ENCODE measurements at places on chromosomes 7 and 10.

DNA sequence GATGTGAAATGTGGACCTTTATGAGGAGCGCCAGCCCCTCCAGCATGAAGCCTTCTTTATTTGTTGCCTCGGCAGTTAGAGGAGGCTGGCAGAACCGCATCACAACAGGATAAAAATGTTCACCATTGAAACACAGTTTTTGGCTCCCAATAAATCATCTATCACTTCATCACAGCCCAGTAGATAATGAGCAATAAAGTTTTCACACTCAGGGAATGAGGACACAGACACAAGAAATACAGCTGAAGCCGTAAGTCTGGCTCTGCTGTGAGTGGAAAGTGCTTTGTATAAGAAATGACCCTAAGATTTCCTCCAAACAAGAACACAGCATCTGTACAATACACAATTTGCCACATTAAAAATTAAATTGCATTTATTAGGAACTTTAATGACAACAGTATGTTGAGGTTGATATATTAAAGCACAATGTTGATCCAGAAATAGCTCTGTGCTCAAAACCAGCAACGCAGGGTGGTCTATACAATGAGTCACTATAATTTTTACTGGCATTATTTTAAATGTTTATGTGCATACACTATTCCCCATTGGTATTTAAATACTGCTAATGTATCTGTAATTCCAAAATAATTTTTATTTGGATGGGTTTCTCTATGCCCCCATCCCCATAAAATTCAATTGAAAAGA lies 301.8 kb upstream of the MGMT start:
- no peak for DNase-seq

- no peak for DNase-seq
Measured at GRCh38 chr7:75985518-75986146, 8.8 kb downstream of the TMEM120A start.

DNA sequence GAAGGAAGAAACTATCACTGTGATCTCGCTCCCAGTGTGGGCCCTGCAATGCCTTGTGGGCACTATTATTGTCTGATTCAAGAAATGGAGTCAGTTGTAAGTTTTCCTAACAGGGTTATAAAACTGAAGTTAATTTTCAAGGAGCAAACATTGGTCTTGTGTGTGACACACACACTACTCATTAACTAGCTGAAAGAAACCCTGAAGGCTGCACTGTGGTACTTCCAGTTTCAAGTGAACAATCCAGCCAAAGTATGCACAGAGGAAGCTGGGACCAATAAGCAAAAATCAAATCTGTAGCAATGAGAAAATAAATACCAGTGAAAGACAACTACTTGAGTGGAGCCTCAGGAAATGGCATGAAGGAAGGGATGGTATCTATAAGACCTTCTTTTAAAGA lies 506.6 kb upstream of the POT1 start:
- no peak for DNase-seq

DNA sequence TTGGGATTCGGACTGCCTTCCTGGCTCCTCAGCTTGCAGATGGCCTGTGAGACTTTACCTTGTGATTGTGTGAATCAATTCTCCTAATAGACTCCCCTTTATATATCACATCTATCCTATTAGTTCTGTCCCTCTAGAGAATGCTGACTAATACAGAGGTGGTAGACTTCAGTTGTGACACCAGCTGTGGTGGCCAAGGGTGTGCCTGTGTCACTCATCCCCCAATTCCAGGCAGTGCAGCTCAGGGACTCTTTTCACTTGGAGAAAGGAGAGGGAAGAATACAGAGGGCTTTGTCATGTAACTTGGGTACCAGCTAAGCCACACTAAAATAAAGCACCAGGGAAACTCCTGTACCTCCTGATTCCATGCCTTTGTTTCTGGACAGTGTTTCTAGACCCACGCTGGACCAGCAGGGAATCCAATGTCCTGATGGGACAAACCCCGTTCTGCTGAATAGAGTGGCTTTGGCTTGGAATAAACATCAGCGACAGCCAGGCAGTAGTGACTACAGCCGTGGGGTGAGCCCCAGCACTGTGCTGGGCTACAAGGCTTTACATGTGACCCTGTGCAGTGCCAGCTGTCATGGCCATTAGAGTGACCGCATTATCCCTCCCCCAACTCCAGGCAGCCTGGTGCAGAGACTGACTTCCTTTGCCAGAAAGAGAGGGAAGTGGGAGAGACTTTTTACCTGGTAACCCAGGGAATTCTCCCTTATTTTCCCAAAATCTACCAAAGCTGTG lies 233.6 kb downstream of the ANK3 start:
- DNase-seq = no peak

DNA sequence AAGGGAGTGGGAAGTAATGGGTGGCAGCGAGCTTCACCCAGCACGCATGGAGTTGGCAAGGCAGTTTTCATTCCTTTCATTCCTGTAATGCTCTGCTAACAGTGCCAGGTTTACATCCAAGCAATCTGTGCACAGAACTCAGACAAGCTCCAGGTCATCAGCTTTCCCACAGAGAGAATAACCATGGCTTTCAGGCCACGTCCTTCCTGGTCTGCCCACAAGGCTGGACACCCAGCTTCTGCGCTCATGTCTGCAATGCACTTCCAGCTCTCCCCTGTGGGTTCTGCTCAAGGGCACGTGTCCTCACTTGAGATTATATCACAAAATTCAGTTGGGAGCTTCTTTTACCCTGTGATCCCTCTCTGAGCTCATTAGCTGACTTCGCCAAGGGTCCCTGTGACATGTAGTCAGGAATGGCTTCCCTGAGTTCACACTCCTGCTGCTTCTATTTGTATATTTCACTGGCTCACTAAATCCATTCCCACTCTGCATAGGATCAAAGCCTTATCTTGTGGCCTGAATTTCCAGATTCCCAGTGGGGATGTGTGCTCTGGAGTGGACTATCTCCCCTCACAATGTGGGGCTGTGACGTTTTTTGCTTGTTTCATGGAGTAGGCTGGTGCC lies 18.6 kb downstream of the AKR1C2 start:
- DNase-seq = no peak

DNA sequence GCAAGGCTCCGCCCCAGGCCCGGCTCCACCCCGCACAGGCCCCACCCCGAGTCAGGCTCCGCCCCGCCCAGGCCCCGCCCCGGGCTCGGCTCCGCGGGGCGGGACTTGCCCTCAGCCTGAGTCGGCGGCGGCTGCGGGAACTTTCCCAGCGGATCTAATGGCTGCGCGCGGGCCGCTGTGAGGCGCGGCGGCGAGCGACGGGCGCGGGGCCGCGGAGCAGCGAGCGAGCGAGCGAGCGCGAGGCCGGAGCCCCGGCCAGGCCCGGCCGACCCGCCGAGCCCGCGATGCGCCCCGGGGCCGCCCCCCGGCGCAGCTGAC lies at the start of gene INPP5A:
Gene INPP5A, plus strand, starts transcription at position 104 of the 318 bp plus-strand sequence. CDS start 310 bp downstream, outside the sequence.
- DNase-seq = no peak

DNA sequence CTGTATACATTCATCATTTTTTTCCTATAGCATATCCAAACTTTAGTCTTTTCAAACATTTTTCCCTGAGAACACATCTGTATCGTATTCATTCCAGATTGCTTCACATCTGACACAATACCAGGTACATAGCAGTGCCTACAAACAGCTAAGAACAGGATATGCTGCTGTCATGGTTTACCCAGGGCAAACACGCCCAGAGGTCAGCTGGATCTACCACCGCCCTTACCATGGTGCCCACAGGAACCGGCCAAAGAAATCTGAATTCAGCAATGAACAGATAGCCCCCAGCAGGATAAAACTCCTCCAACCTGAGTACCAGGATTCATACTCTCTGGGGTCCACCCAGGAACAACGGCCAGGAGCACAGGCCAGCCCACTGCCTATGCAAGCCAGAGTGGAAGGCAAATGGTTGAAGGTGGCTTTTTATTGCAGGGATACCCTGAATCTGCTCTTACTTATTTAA lies 43.0 kb downstream of the TNS3 start:
- no peak for DNase-seq
